Pancreas (tissue), 10 donors: ENCODE measurements at places on chromosomes 3 and 15.

GRCh38 chr15:67105065-67105951, 39.9 kb downstream of the SMAD3 start:
- no peak for DNase-seq

- DNase-seq = no peak
These were observed 48.9 kb upstream of the TCF12 start for GRCh38 chr15:56869573-56869972.

- no peak for DNase-seq
These were observed 471.6 kb downstream of the FOXP1 start for GRCh38 chr3:71111784-71112440.

- DNase-seq = no peak
These were observed 24.9 kb upstream of the AADACL2 start for GRCh38 chr3:151708868-151709267.

GRCh38 chr3:37942646-37943045, 47.9 kb upstream of the VILL start:
- no peak for DNase-seq

DNA sequence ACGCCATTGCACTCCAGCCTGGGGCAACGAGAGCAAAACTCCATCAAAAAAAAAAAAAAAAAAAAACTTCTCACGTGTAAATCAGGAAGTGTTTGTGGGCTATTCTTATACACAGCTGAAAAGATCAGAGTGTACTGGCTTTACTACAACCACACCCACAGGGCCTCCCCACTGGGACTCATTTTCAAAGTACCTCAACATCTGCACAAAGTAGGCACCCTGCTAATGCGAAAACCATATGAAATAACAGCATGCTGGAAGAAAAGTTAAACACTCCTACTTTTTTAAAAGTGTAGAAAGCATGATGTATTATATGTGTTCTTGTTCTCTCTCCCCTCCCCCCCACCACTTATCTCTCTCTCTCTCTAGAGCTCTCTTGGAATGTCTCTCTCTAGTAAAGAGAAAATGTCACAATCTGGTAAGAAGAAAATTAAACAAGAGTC, 11.1 kb downstream of the UACA start:
- DNase-seq = no peak

DNA sequence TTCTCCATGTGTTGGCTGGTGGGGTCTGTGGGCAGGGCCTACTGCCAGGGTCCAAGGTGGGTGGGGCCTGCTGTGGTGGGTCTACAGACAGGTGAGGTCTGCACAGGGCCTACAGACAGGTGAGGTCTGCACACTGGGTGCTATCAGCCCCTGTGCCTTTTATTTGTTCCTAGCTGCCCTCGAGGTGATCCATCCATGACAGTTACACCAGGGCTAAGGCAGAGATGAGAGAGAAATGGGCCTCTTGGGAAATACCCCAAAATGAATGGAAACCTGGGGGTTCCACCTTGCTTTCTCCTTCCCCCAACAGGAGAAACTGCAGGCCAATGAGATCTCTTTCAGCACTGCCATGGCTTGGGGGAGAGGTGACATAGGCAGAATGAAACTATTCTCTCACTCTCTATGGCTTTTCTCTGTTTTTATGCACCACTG, 36.4 kb downstream of the CFAP100 start:
- no peak for DNase-seq

GRCh38 chr3:188772886-188773285, 398.9 kb upstream of the TPRG1 start:
- peak; percentile 70 for DNase-seq

- no peak for DNase-seq
These were observed 286.7 kb downstream of the SHOX2 start for GRCh38 chr3:157819270-157820156.

GRCh38 chr3:26596335-26596734, 26.2 kb upstream of the LRRC3B start:
- DNase-seq = no peak
